ENCODE measurements at places on chromosomes 6 and 20.

- no peak for DNase-seq
Measured at GRCh38 chr6:75691012-75691411, 58.0 kb upstream of the MYO6 start.

DNA sequence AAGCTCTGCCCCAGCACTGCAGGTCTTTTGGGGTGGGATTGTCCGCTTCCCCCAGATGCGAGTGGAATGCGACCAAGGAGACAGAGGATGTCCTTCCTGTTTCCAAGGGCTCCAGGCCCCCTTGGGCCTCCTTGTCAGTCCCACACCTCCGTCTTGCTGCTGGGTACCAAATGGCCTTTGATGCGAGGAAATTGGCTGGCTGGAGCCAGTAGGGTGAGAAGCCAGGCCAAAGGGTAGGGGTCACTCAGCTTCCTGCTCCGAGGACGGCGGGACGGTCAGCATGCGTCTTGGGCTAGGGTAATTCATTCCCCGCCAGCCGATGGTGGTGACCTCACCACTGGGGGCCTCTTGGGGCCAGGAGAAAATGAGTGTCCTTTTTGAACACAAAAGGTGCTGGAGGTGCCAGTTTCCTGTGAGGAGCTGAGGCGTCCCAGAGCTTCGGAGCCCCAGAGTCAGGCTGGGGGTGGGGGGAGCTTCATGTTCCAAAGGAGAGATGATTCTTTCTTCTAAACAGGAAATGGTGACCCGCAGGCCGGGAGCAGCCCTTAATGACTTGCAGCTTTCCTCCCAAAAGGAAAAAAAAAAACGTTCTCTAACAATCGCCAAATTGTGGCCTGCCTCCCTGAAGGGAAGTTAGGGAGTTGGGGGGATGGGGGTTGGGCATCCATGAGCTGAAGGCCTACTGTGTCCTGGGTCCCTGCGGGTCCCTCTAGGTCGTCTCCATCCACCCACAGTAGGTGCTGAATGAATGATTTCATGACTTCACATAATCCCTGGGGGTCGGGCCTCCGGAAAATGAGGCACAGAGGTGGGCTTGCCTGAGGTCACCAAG is 6.7 kb downstream of the SNAI1 start:
- no peak for DNase-seq

DNA sequence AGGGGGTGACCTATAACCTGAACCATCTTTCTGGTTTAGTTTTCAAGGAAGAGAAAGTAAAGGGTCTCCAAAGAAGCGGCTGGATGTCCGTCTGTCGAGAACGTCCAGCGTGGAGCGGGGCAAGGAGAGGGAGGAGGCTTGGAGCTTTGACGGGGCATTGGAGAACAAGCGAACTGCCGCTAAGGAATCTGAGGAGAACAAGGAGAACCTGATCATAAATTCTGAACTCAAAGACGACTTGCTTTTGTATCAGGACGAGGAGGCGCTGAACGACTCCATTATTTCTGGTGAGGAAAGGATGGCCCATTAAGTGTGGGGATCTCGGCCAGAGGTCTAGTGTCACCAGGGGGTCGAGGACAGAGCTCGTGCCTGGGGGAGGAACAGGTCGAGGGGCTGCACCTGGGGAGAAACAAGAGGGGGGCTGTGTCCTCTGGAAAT is 159.2 kb downstream of the SYCP2 start:
- DNase-seq: no peak

- DNase-seq: no peak
Measured at GRCh38 chr6:141261016-141261671, 871.6 kb upstream of the GJE1 start.

DNA sequence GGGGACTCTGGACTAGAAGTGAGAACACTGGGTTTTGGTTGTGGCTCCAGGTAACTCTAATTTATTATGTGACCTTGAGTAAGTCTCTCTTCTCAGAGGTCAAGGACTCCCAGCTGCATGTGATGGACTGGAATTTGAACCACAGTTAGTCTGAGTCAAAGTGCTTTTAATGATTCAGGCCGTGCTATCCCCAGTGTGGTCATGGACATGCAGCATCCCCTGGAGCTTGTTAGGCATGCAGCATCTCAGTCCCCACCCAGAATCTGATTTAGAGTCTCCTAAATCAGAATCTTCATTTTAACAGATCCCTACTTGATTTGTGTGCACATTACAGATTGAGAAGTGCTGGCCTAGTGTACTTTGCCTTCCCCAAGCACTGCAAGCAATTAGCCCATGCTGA is 74.2 kb downstream of the TOX2 start:
- DNase-seq: no peak

DNA sequence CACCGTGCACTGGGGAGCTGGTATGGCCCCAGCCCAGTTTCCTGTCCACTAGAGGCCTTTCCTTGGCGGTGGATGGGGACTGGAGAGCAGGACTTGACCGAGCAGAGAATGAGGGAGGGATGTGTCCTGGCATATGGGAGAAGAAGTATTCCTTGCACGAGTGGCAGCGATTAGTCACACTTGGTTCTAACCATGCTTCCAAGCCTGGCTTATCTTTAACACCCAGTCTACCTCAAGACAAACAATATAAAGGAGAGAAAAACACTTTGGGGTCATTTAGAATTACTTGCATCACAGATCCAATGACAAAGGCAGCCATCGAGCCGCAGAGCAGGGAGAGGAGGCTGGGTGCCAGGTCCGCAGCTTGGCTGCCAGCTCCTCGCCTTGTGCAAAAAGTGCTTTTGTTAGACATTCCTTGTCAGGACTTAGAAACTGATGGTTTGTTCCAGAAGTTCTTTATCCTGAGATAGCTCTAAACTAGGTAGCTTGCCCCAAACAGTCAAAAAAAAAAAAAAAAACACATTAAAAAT is 214.9 kb upstream of the GMDS start:
- no peak for DNase-seq

DNA sequence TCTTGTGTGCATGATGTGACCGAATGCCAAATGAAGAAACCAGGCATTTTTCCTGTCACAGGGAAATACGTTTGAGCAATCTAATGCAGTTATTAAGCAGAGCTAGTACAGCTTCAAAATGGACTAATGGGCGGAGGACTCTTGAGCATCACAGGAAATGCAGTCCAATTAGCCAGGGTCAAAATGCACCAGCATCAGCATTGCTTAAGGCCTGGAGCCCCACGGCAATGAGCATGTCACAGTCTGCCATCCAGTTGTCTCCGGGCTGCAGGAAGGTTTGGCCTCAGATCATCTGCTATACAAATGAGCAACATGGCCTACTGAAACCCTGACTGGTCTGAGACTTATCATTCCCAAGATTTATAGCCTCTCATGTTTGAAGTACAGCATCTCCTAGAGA is 652.1 kb upstream of the SLC35B3 start:
- DNase-seq: no peak

GRCh38 chr6:63537201-63537958 is 34.9 kb upstream of the LOC128125822 start:
- DNase-seq: no peak

DNA sequence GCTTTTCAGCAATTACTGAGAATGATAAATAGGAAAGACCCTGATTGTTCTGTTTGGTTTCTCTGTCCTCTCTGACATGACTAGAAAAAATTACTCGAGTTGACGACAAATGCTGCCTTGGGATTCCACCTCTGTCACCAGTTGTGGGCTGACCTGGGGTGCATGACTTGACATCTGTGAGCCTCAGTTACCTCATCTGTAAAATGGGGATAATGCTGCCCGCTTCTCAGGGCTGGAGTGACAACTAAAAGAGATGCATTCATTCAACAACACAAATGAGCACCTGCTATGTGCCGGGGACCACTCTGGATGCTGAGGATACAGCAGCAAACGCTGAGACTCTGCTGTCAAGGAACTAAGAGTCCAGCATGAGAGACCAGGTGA is 94.8 kb downstream of the NFATC2 start:
- DNase-seq: no peak

- no peak for DNase-seq
Measured at GRCh38 chr6:151240036-151240685, 394 bp downstream of the AKAP12 start.

GRCh38 chr6:162222521-162222920 is 505.0 kb downstream of the PRKN start:
- no peak for DNase-seq

GRCh38 chr20:47581090-47581489 is 79.4 kb downstream of the NCOA3 start:
- DNase-seq: no peak

DNA sequence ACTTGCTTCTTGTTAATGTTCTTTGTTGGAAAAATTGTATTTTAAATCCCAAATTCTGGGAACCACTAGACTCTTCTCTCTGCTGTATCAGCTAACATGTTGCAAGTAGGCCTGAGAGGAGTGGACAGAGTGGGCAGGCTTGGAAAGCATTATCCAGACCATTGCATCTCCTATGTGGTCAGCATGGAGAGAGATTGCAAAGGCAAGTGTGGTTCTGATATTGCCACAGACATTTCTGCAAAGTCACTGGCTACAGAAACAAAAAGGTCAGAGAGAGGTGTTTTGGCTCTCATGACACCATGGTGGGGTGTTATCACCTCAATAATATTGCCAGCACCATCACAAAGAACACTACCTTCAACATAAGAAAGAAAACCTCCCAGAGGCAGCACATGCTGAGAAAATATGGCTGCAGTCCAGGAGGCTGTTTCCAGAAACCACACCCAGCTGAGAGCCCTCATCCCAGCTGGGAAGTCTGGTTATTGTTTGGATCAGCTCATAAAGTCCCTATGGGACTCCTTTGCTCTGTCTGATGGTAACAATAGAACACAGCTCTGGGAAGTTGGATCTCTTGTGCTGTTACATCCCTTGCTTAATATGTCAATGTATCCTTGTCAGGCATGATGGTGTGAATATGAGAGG is 78.2 kb upstream of the TBX18 start:
- DNase-seq: no peak

DNA sequence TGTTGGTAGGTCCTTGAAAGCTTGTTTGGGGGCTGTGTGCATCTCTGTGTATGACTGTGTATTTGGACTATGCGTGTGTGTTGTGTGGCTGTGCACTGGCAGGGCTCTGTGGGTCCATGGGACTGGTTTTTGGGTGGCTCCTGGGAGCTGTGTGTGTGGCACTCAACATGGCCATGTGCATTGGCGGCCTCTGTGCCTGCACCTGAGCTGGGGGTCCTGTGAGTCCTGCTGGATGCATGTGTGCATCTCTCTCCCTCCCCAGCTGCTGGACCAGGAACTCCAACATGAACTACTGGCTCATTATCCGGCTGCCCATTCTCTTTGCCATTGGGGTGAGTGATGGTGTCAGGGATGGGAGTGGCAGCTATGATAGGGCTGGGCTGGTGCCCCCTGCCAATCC is 30.1 kb downstream of the GLP1R start:
- DNase-seq: no peak

GRCh38 chr6:25334793-25335192 is 55.6 kb downstream of the CARMIL1 start:
- DNase-seq: no peak
